ENCODE measurements at places on chromosomes 3 and 15.

GRCh38 chr3:72050048-72050632 lies 265.2 kb upstream of the PROK2 start:
- no peak for DNase-seq

DNA sequence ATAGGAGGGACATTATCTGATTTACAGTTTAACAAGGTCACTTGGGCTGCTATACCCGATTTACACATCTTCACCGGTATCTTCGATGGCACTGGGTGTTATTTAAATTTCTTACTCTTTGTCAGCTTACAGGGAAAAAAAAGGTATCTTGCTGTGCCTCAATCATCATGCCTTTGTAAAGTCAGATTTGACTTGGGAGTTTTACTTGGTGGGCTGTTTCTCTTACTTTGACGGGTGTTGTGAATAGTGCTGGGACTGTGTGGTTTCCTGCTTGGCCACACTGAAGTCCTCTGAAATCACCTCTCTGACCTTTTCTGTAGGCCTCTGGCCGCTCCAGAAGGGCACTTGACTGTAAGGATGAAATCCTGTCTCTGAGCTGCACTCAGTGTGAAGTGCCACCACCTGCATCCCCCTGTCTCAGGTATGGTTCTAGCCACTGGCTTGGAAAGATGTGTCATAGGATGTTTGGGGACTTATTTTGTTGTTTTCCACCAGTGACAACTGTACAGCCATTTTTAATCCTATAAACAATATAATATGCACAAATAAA lies 3.1 kb upstream of the SLC24A1 start:
- DNase-seq = no peak

DNA sequence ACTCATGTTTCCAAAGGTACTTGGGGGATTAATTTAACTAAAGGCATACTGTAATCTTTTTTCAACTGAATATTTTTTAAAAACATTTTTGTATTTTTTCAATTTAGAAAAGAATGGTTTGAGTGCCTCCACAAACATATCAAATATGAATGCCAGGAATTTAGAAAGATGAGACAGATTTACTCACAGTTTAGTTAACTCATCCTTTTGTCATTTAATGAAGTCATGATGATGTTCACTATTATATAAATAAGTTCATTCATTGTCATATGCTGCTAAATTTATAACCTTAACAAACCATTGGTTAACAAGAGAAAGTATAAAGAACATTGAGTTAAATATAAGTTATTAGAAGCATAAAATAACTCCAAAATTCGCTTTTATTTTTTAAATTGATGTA lies 50.0 kb downstream of the FGF7 start:
- no peak for DNase-seq

- DNase-seq = no peak
Measured at GRCh38 chr15:38874464-38874863, 309.9 kb upstream of the RASGRP1 start.

DNA sequence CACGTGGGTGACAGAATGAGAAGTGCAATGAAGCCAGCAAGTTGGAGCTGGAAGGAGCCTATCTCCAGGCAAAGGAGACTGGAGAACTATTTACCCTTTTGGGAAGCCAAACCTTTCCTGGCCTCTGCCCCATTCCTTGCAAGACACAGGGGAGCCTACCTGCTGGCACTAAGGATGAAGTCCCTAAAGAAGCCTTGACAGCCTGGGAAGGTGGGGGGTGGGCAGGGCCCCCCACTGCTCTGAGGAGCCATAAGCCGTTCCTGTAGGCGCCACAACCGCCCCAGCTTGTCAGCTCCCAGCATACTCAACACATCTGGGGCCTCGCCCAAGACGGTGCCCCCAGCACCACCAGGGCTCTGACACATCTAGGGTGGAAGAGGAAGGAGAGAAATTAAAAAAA lies 5.5 kb downstream of the CDAN1 start:
- no peak for DNase-seq

DNA sequence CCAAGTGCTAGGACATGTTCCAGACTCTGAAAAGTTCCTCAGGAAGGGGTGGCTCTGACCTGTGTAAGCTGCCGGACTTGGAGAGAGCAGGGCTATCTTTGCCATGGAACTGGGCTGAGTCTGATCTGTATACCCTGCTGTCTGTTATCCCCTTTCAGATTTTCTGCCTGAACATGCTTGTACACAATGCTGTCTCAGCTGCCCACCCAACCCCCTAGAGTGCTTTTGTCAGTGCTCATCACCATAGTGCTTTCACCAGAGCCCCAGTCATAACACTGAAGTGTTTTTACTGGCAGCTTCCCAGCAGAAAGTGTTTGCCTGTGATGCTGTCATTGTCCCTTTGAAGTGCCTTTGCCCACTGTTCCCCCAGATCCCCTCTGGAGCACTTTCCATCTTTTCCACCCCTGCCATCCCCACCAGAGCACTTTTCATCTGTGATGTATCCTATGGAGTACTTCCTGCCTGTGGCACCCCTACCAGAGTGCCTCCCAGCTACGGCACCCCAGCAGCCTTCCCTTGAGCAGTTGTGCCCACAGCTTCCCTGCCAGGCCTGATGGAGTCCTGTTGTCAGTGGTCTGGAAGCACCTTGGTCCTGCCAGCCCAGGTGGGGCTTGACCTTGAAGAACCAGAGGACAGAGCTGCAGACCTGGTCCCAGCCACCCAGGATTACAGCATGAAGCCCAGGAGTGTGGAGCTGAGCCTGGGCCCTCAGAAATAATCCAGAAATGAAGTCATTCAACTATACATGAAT lies 397.7 kb downstream of the DIPK2A start:
- no peak for DNase-seq

GRCh38 chr3:99919694-99920093 lies 102.0 kb downstream of the CMSS1 start:
- no peak for DNase-seq

DNA sequence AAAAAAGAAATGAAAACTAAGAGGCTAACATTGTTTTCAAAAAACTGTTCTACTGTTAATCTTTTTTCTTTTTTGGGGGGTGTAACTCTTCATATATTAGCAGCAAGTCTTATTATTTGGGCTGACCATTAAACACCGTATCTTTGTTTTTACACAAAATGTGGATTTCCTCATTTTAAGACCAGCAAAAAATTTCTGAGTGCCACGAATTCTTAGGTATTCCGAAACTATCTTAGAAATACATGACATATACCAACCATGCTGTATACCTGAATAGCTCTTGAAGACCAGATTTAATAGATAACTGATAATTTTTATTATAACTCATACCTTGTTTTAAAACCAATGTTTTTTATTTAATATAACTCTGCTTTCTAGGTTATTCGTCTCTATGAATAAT lies 620 bp upstream of the TTC23 start:
- no peak for DNase-seq

- DNase-seq = no peak
Measured at GRCh38 chr3:122623031-122623829, 45.8 kb downstream of the PARP15 start.

GRCh38 chr3:12588039-12589009 lies 31.4 kb downstream of the MKRN2 start:
- DNase-seq = no peak

GRCh38 chr3:79881431-79881830 lies 113.6 kb upstream of the ROBO1 start:
- DNase-seq = no peak

DNA sequence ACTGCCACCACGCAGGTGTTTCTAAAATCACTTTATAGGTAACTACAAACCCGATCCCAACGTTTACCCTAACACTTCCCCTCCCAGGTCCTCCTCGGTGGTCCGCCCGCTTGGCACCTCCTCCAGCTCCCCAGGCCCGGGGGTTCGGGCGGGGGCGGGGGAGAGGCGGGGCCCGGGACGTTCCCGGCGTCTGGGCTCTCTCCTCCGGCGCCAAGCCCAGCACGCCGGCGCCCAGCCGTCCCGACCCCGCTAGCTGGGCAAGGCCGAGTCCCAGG lies 562 bp downstream of the CGGBP1 start:
- no peak for DNase-seq

GRCh38 chr3:57691411-57692132 lies 1.3 kb downstream of the DENND6A start:
- no peak for DNase-seq

GRCh38 chr15:59200560-59200959 lies 6.1 kb upstream of the LDHAL6B start:
- no peak for DNase-seq

GRCh38 chr3:144361002-144361401 lies 389.4 kb downstream of the DIPK2A start:
- no peak for DNase-seq

DNA sequence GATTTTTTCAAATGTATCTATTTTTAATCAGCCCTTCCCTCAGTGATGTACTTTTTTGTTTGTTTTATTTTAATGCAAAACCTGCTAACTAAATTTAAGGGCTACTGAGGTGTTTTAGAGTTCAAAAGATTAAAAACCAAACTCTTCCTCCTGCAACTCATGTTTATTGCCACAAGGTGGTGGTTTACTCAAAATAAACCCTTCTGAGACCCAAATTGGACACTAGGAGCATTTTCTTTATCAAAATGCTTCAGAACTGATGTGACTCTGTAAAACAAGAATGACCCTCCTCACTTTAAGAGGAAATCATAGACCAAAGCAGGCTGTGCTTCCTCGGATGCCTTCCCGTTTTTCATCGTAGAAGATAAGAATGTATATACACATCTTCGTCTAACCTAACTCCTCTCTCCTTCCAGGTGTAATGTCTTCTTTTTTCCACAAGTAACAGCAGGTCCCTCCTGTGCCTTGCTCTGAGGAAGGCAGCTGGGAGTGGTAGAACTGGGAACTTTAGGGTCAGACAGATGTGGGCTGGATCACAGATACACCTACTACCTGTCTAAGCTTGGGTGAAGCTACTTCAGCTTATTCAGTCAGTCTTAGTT lies 2.9 kb upstream of the NME9 start:
- DNase-seq = no peak

DNA sequence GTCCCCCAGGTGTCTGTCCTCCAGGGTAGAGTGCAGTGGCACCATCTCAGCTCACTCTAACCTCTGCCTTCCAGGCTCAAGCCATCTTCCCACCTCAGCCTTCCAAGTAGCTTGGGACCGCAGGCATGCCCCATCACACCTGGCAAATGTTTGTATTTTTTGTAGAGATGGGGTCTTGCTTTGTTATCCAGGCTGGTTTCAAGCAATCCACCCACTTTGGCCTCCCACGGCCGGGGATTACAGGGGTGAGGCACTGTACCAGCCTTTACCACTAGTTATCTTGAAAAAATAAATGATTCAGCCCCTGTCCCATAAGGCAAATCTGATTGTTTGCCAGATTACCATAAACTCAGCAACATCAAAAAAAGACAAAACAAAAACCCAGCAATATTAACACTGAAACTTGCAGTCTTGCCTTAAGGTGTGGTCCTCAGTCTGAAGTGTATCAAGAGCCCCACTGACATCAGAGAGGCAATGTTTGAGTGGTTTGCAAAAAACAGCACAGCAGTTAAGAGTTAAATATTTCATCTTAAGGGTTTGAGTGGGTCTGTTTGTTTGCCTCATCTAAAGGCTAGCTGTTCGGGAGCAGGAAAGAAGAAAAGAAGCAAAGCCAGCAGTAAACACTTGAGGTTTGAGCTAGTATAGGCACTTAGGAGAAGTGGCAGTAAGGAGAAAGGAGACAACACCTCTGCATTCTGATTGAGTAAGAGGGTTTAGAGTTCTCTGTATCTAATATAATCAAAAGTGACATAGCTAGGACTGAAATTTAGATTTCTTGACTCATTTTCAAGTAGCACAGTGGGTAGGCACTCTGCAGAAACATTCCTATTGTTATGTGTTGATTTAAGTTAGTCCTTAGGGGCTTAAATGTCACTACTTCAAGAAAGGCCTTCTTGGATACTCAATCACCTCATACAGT lies 26.3 kb upstream of the EDEM1 start:
- DNase-seq = no peak
